Bronchial epithelial cell (primary cell): ENCODE measurements at places on chromosomes 5 and 9.
A peak's percentile ranks its signal among the peaks of the same experiment; 100 is the strongest.

DNA sequence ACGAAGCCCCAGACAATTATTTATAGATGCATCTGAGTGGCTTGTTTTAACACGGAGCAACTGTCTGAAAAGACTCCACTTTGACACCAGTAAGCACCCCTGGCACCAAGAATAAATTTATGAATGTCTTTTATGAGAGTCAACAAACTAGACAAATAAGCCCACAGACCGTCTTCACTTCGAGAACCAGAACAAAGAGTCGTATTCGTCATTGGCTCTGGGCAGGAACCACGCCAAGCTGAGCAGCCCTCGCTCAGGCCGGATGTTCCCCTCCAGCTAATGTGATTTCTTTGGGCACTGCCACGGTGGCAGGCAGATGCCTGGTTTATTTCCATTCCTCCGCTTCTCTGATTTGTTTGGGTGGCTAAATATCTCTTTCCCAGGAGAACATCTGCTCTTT lies 91.9 kb upstream of the STC2 start:
- DNase-seq, result no peak

DNA sequence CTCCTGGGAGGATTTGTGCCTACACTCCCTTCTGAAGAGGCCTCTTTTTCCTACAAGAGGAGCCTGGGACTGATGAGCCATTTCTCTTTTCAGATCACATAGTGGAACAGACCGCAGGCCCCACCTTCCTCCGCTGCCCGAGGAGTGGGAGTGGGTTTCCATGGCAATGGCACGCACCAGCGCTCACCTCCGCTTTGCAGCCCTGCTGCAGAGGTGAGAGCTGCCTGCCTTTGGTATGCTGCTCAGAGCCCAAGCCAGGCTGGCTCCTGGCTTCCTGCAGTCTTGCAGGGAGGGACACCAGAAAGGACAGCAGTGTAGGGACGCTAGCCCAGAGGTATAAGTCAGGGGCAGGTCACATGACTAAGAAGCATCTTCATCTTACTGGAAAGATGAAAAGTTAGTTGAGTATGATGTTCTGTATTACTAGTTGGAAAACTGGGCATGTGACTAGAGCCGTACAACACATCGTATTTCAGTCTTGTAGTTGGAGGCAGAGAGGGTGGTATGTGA lies 12.4 kb downstream of the PTTG1 start:
- peak; percentile 81 for DNase-seq

DNA sequence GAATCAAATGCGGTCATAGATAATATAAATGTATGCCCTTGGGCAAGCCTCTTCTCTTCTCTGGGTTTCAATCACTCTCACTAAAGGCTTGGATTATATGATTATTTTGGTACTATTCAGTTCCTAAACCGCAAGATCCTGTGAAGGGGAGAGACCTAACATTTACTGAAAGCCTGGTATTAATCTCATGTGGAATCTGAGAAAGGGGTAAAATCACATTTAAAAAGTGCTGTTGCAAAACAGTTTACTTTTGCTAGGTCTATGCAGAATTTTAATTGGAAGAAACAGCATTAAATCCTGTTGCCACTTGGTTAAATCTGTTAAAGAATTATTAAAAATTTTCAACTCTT lies 50.7 kb downstream of the SLC44A1 start:
- no peak for DNase-seq

- DNase-seq, result no peak
Measured at GRCh38 chr9:99971410-99971809, 65.0 kb downstream of the STX17 start.
